Nasal cavity respiratory epithelium epithelial cell of viscerocranial mucosa (primary cell): ENCODE measurements at places on chromosomes 12 and 14. TPM values are rescaled to one million over a fixed set of nuclear protein-coding genes. Genes with fewer than 3 reads are reported as not detected.

PPM1H gene
- under 0.01 and 5.0 TPM in 2 replicates for total RNA-seq

AICDA gene
- total RNA-seq = not detected in 2 replicates

CD163L1 gene
- under 0.01 and 0.14 TPM in 2 replicates for total RNA-seq

RAPGEF3 gene
- 2.0 and 5.1 TPM in 2 replicates for total RNA-seq

SLC25A47 gene
- 0.07 TPM in 1 of 2 replicates, not detected in the other for total RNA-seq

CRADD gene
- total RNA-seq = 10.3 and 14.0 TPM in 2 replicates
